ENCODE measurements at places on chromosomes 7 and 10. TPM values are rescaled to one million over a fixed set of nuclear protein-coding genes. Genes with fewer than 3 reads are reported as not detected.
A peak's percentile ranks its signal among the peaks of the same experiment; 100 is the strongest.

DNA sequence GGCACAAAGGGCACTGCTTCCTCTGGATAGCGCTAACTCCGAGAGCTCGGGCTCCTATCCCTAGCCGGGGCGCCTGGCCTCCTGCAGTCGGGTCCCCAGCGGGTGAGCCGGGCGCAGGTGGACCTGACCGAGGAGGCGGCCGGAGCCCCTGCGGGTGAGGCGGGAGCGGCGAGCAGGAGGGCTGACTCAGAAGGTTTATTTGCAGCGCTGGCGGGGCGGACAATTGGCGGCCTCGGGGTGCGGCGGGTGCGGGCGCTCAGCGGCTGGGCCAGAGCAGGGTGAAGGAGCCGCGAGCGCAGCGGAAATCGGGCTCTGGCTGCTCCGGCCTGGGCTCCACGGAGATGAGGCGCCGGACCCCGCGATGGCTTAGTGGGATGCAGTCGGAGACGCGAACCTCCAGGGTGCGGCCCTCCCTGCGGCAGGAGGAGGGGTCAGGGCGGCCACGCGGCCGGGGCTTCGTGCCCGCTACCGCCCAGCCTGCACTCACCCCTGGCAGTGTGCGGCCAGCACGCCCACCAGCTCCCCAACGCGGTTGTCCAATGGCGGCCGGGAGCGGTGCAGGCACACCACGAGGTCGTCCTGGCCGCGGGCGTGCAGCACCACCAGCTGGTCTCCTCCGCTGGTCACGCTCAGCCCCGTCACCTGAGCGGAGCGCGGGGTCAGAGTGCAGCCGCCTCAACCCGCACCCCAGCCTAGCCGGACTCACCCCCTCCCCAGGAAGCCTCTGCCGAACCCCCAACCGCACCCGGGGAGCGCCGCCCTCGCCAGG, 16.1 kb downstream of the MYO1G start:
- H3K36me3 ChIP-seq = peaks cover 16% of the 10 kb centered on the region
- H3K4me3 ChIP-seq = peak overlapping the region; percentile 53
- no peak overlapping the region for H3K27ac ChIP-seq
- H3K27me3 ChIP-seq = peaks cover 8% of the 10 kb centered on the region
- H3K4me1 ChIP-seq = peaks cover 13% of the 10 kb centered on the region
- DNase-seq = no peak

GRCh38 chr10:49649294-49649693, 30.2 kb upstream of the C10orf53 start:
- H3K4me3 ChIP-seq = no peak overlapping the region
- H3K4me1 ChIP-seq = no peaks in the 10 kb centered on the region
- no peak for DNase-seq
- H3K27me3 ChIP-seq = peaks cover 4% of the 10 kb centered on the region

- no peak overlapping the region for H3K27ac ChIP-seq
- no peak for DNase-seq
- H3K4me1 ChIP-seq = peaks cover 37% of the 10 kb centered on the region
- no peaks in the 10 kb centered on the region for H3K27me3 ChIP-seq
- no peaks in the 10 kb centered on the region for H3K36me3 ChIP-seq
Observed at GRCh38 chr7:96303686-96304443, 18.0 kb downstream of the SLC25A13 start.

ZNF425 gene
- total RNA-seq = 1.2 TPM

DNA sequence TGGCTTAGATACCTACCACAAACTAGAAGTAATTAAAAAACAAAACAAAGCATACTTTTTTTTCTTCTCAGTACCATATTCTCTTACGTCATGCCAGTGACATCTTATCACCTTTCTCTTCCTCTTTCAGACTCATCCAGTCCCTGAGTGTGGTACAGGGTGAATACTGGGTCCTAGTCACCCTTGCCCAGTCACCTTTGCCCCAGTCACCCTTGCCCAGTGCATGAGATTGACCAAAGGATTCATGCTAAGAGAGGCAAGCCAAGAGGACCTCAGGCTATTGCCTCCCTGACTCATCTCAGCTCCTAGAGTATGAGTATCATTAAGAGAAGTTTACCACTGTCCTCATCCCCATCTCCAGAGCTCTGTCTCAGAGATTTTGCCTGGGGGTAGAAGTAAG, 10.0 kb upstream of the TSPAN12 start:
- H3K27ac ChIP-seq = no peak overlapping the region
- no peak overlapping the region for H3K4me3 ChIP-seq
- no peaks in the 10 kb centered on the region for H3K36me3 ChIP-seq
- DNase-seq = no peak
- H3K4me1 ChIP-seq = no peaks in the 10 kb centered on the region

PODXL gene
- 116 TPM for total RNA-seq

DNA sequence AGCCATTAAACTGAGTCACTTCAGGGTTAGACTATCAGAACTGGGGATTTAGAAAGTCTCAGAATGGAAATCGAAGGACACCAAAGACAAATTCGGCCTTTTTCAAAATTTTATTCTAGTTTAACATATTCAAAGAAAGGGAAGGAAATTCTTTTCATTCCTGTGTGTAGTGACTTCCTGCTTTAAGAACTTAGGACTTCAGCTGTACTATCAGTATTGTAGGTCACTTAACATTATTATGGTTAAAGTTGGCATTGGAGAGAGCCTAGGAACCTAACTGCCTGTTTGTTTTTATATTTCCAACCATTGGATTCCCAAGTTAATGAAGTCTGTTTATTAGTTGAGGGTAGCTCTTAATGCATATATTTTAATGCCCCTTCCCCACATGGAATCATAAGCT, 63.7 kb downstream of the PTEN start:
- peaks cover 49% of the 10 kb centered on the region for H3K4me1 ChIP-seq
- H3K27me3 ChIP-seq = no peaks in the 10 kb centered on the region
- H3K27ac ChIP-seq = no peak overlapping the region
- H3K36me3 ChIP-seq = no peaks in the 10 kb centered on the region

ADCY1 gene
- total RNA-seq = 2.4 TPM

VGF gene
- 0.15 TPM for total RNA-seq

DNA sequence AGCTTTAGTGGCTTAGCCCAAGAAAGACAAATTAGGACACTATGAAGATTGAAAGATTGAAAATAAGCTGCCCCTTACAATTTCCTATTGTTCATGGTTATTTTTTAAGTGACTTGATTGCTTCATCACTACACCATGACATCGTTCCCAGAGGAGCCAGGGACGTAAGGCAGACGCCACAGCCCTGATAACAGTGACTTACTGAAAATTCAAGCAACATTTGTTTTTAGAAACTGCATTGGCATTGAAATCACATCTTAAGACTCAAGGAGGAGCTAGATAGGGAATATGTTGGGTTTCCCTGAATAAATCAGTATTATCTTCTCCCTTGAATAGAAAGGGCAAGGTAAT, 38.7 kb upstream of the ANK3 start:
- H3K27ac ChIP-seq = no peak overlapping the region
- H3K27me3 ChIP-seq = no peaks in the 10 kb centered on the region
- no peaks in the 10 kb centered on the region for H3K36me3 ChIP-seq
- no peaks in the 10 kb centered on the region for H3K4me1 ChIP-seq

GRCh38 chr7:136131304-136131630, 154.1 kb upstream of the MTPN start:
- H3K4me3 ChIP-seq = no peak overlapping the region
- no peak overlapping the region for H3K27ac ChIP-seq
- H3K27me3 ChIP-seq = no peaks in the 10 kb centered on the region
- no peaks in the 10 kb centered on the region for H3K36me3 ChIP-seq
- no peaks in the 10 kb centered on the region for H3K4me1 ChIP-seq

- H3K27me3 ChIP-seq = no peaks in the 10 kb centered on the region
- DNase-seq = no peak
- no peaks in the 10 kb centered on the region for H3K36me3 ChIP-seq
- no peak overlapping the region for H3K27ac ChIP-seq
- H3K4me1 ChIP-seq = no peaks in the 10 kb centered on the region
- H3K4me3 ChIP-seq = no peak overlapping the region
Observed at GRCh38 chr10:118841881-118842605, 87.3 kb upstream of the CACUL1 start.

DNA sequence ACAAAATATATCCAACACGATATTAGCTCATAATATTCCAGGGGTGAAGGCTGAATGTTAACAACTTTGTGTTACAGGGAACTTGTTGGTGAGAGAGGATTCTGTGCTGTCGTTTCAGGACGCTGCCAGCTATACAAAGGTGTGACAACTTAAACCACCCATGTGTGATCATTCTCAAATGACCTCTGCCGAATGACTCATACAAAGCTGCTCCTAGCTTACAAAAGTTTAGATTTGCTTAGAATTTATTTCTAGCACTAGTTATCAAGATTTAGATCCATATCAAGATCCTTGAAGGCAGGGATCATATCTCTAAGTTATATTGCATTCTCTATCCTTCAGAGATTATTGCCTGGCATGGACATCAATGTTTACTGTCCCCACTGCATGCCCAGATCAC, 65.3 kb downstream of the COBL start:
- DNase-seq = no peak
- no peak overlapping the region for H3K27ac ChIP-seq
- no peaks in the 10 kb centered on the region for H3K27me3 ChIP-seq
- no peaks in the 10 kb centered on the region for H3K4me1 ChIP-seq

- H3K4me3 ChIP-seq = no peak overlapping the region
- no peaks in the 10 kb centered on the region for H3K36me3 ChIP-seq
- peak overlapping the region; percentile 66 for H3K27ac ChIP-seq
- no peaks in the 10 kb centered on the region for H3K27me3 ChIP-seq
Observed at GRCh38 chr7:101859411-101860106, 42.1 kb downstream of the CUX1 start.

DNA sequence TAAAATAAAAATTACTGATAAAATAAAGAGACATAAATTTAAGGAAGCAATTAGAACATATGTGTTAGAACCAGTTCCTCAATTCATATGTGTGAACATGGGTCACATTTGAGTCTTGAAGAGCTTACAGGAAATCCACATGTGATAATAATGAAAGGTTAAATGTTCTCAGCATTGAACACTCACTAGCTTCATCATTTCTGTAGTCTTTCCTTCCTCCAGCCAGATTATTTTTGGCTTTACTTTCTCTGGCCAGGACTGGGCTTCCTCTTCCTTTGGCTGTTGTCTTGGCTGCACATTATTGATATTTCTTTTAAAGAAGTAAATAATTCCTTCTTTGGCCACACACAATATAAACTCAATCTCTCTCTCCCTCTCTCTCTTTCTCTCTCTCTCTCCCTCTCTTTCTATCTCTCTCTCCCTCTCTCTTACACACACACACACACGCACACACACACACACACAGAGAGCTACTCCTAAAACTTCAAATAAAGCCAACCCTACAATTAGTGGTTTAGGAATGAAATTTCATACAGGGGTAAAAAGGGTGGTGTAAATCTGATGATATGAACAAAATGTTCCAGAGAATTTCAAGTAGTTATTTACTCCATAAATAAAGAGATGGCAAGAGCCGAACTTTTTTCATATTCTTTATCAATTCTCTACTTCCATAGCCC, 171.2 kb downstream of the REEP3 start:
- peaks cover 10% of the 10 kb centered on the region for H3K4me1 ChIP-seq
- no peak for DNase-seq
- H3K27me3 ChIP-seq = no peaks in the 10 kb centered on the region
- H3K4me3 ChIP-seq = no peak overlapping the region

OPN4 gene
- not detected for total RNA-seq

DNA sequence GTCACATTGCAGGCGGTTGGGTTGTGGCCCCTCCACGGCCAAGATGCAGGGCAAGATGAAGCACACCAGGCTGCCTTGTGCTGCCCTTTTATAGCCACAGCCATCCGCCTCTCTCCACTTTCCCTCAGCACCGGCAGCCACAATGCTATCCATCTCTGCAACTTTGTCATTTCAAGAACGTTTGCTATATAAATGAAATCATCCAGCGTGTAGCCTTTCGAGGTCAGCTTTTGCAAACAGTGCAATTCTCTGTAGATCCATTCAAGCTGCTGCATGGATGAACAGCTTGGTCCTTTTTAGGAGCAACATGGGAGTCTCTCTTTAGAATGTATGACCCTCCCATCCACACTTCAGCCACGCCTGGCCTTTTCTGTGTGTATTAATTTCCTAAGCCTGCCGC, 6.4 kb upstream of the IL15RA start:
- no peaks in the 10 kb centered on the region for H3K4me1 ChIP-seq
- H3K27me3 ChIP-seq = no peaks in the 10 kb centered on the region
- no peak overlapping the region for H3K4me3 ChIP-seq

HPS1 gene
- total RNA-seq = 86.3 TPM

IGF2BP3 gene
- total RNA-seq = 2.0 TPM

DNA sequence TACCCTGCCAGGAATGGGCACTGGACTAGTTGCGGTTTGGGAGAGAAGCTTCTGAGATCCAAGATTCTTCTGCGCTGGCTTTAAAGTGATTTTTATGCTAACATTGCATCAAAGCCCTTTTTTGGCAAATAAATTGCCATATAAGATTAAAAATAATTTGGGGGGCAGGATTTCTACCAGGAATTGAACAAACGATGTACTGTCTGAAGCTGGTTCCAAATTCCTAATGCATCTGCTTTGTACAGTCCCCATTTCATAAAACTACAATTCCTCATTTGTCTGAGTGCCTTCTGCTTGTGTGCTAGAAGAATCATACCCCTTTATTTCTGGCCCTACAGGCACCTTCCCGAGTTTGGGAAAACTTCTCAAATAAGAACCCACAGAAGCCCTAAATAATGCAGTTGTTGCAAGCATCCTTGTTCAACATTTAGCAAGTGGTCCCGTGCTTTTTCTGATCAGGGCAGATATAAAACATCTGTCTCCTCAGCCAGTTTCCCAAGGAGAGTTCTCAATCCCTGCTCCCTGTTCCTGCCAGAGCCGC, 349.7 kb downstream of the PTEN start:
- no peak for DNase-seq
- no peaks in the 10 kb centered on the region for H3K27me3 ChIP-seq
- no peak overlapping the region for H3K4me3 ChIP-seq
- H3K4me1 ChIP-seq = no peaks in the 10 kb centered on the region
- no peaks in the 10 kb centered on the region for H3K36me3 ChIP-seq

GRCh38 chr7:3241686-3242258, 59.3 kb upstream of the SDK1 start:
- no peak overlapping the region for H3K27ac ChIP-seq
- DNase-seq = no peak
- H3K4me3 ChIP-seq = no peak overlapping the region
- no peaks in the 10 kb centered on the region for H3K4me1 ChIP-seq
- no peaks in the 10 kb centered on the region for H3K27me3 ChIP-seq
- no peaks in the 10 kb centered on the region for H3K36me3 ChIP-seq

DNA sequence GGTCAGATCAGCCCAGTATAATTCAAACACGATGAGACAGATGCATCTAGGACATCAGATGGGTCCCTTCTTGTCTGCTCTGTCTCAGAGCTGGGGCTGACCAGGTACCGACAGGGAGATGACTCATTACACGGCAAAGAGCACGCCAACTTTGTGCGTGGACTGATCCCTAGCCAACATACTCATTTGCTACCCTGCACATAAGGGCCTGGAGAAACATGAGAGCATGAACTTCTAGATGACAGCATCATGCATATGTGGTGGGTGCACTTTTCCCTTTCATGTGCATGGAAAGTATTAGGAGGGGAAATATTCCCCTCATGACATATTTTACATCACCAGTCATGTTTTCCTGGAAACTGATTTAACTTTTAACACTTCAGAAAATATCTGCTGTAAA, 35.1 kb upstream of the NPVF start:
- H3K27ac ChIP-seq = no peak overlapping the region
- H3K36me3 ChIP-seq = no peaks in the 10 kb centered on the region
- no peak for DNase-seq
- H3K4me3 ChIP-seq = no peak overlapping the region
- no peaks in the 10 kb centered on the region for H3K27me3 ChIP-seq

PRR15 gene
- total RNA-seq = 4.1 TPM

PKD2L1 gene
- 3.4 TPM for total RNA-seq

All from lower lobe of right lung (tissue), 2 donors.